ENCODE measurements at places on chromosomes 1 and 21.

DNA sequence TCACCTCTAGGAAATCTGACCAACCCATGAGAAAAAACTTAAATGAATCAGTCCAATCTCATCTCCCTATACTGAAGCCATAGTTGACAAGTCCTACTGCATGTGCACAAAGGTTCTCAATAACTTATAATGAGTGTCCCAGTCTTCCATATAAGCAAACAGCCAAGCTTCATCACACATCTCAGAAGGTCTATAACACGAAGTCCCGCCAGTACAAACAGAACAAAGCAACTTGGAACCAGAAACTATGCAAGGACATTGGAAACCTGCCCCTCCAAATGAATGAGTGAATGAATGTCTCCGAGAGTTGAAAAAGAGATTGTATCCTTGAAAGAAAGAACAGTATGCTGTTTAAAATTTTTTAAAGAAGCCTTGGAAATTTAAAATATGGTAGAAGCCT is 53.6 kb upstream of the IPO9 start:
- no peak for DNase-seq

DNA sequence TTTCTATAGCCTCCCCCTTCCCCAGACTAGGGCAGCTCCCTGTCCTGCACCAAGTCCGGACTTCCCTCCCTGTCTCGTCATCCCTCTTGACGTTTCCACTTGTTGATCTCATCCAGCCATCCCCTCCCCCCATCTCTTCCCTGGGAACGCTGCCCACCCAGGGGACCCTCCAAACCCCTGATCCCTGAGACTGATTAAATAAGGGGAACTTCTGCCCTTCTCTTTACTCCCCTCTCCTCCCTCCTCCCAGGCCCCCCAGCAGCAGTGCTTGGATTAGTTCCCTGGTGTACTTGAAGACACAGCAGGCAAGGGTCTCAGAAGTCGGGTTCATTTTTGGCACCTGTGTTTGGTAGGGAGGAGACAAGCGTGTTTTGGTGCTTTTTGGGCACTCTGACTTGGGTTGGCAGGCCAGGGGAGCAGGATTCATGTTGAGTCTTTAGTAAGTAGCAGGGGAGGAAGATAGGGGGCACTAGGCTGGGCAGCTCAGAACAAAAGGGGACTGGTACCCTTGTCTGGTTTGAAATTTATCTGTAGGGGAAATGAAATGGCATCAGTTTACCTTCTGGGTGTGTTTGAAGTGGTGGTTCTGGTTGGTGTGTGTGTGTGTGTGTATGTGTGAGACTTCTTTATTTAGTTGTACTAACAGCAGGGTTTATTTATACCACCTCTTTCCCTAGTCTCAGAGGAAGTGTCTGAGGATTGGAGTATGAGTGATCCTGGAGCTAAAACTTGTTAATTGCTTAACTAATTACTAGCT is 11.1 kb downstream of the VANGL2 start:
- no peak for DNase-seq

DNA sequence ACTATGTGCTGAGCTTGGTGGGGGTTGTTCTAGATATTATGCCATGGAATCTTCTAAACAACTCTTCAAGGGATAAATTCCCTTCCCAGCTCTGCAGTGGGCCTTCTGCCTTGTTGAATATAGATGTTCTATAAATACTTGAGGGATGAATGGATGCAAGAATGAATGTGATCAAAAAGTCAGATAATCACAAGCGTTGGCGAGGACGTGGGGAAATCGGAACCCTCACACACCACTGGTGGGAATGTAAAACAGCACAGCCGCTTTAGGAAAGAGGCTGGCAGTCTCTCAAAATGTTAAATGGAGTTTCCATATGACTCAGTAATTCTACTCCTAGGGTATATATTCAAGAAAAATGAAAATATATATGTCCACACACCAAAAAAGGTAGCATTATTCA is 19.0 kb downstream of the SDC3 start:
- no peak for DNase-seq

DNA sequence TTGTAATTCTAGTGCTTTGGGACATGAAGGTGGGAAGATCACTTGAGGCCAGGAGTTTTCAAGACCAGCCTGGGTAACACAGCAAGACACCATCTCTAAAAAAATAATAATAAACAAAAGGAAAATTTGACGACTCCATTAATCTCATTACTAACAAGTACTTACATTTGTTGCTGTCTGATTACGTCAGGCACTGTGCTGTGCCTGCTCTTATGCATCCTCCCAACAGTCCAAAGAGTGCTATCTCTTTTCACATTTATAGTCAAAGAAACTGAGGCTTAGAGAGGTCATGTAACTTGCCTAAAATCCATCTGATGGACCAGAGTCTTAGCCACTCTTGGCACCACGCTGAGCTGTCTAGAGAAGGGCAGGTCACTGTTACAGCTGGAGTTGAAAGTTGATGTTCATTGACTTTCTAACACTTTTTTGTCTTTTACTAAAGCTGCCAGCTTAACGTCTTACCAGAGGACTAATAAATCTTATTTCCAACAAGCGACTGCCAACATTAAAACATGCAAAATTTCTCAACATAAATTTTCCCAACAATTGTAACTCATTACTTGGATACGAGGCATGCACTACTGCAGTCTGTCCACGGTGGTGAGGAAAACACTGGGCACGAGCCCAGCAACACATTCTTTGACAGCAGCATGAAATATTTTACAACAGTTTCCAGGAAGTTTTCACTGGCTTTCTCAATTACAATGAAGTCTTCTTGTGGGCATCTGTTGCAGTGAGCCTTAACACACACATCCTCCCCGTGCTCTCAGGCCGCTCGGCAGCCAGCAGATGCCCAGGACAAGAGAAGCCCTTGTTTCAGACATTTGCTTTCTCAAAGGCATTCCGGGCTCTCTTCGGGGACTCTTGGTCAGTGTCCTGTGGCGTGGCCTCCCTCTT is 262.9 kb upstream of the PROX1 start:
- DNase-seq, result no peak

DNA sequence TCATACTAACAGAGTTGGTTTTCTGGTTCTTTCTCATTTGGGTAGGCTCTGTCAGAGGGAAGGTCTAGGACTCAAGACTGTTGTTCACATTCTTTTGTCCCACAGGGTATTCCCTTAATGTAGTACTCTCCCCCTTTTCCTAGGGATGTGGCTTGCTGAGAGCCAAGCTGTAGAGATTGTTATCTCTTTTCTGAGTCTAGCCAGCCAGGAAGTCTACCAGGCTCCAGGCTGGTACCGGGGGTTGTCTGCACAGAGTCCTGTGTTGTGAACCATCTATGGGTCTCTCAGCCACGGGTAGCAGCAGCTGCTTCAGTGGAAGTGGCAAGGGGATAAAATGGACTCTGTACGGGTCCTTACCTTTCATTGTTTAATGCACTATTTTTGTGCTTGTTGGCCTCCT is 226.4 kb downstream of the LBR start:
- no peak for DNase-seq

GRCh38 chr1:228171221-228171891 is 5.8 kb downstream of the IBA57 start:
- no peak for DNase-seq

DNA sequence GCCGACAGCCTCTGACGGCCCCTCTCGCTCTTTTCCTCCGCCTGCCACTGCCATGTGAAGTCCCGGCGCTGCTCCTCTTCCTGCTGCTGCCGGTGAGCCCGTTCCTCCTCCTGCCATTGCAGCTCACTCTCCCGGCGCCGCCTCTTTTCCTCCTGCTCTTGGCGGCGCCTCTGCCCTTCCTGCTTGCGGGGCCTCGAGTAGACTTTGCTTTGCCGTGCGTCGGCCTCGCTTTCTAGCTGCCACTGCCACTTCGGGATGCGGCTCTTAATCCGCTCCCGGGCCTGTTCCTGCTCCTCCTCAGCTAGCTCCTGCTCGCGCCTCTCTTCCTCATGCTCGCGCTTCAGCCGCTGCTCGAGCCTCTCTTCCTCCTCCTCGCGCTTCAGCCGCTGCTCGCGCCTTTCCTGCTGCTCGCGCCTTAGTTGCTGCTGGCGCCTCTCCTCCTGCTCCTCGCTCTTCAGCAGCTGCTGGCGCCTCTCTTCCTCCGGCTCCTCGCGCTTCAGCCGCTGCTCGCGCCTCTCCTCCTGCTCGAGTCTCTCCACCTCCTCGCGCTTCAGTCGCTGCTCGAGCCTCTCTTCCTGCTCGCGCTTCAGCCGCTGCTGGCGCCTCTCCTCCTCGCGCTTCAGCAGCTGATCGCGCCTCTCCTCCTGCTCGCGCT is 4.3 kb downstream of the TCHH start:
- no peak for DNase-seq

DNA sequence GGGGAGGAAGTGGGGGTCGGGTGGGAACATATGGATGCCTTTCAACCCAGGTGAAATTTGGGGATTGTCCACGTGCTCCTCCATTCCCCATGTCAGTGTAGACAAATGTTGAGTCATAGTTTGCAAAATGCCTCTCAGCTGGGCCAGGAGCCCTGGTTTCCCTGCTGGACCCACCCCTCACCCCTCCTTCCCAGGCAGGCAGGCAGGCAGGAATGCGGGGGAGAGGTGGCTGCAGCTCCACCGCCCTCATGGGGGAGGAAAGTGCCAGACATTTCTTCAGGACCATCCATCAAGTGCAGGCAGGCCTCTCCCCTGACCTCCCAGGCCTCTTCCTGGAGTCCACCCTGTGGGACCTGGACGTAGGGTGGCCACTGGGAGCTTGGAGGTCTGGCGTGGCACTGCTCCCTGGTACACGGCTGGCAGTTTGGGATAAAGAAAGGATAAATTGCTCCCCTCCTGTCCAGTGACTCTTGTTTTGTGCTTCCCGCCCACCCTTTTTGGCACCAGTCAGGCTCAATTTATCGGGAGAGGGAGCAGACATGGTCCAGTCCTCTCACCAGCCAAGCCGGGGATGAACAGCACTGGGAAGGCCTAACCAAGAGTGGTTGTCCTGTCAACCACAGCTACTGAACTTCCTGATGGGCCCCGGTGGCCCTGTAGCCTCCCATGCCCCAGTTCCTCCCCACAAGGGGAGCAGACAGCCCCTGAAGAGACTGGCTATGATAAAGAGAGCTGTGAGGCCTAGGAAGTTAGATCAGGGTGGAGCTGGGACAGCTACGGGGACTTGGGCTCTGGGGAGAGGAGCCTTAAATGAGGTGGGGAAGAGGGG is 18.9 kb downstream of the NPR1 start:
- DNase-seq, result no peak

DNA sequence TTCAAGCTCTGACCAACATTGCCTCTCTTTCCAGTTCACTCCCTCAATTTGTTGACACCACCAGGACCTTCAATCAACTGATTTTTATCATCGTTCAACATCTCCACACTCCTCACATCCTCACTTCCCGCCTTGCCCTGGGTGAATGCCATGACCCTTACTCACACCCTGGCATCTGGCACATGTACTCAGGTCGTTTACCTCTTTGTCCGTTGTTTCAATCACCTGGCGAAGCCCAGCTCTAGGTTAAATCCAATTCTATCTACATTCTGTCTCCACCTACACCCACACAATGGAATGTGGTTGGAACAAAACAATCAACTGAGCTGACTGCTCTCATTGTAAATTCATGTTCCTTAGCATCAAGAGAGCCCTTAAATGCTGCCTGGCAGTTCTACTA is 24.2 kb upstream of the TBX15 start:
- DNase-seq, result no peak

GRCh38 chr1:9207715-9208114 is 26.9 kb upstream of the H6PD start:
- DNase-seq, result no peak

GRCh38 chr21:33643658-33644311 is 1.5 kb downstream of the ITSN1 start:
- no peak for DNase-seq
